Stimulated activated CD4-positive, alpha-beta T cell treated with anti-CD3 and anti-CD28 coated beads, Interleukin-2, amount 100 ng/mL, for 24 hours (primary cell): ENCODE measurements at places on chromosomes 12 and 14.

- peak; percentile 88 for DNase-seq
These were observed at the start of gene SMARCD1 for GRCh38 chr12:50084775-50085614. Gene SMARCD1, plus strand, starts transcription at chr12:50085342. Its CDS starts 28 bp downstream, at chr12:50085370.

- DNase-seq, result no peak
These were observed 28.8 kb upstream of the INF2 start for GRCh38 chr14:104660597-104660996.

DNA sequence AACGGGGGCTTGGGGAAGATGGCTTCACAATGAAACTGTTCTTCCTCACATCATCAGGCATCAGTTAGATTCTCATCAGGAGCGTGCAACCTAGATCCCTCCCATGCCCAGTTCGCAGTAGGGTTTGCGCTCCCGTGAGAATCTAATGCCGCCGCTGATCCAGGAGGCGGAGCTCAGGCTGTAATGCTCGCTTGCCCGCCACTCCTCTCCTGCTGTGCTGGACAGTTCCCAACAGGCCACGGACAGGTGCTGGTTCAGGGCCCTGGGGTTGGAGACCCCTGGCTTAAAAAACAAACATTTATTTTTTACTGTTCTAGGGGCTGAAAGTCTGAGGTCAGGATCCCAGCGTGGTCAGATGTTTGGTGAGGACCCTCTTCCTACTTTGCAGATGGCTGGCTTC is 180.5 kb downstream of the FBXL14 start:
- no peak for DNase-seq

DNA sequence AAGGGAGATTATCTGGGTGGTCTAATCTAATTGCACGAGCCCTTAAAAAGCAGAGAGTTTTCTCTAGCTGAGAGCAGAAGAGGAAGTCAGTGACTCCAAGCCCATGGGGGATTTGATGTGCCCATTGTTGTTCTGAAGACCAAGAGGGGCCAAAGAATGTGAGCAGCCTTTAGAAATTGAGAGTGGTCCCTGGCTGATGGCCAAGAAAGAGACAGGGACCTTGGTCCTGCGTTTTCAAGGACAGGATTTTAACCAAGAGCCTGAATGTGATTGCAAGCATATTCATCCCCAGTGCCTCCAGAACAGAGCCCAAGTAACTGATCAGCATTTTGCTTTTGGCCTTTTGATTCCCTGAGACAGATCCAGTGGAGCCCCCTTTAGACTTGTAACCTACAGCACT is 1353.9 kb downstream of the AACS start:
- DNase-seq, result no peak

DNA sequence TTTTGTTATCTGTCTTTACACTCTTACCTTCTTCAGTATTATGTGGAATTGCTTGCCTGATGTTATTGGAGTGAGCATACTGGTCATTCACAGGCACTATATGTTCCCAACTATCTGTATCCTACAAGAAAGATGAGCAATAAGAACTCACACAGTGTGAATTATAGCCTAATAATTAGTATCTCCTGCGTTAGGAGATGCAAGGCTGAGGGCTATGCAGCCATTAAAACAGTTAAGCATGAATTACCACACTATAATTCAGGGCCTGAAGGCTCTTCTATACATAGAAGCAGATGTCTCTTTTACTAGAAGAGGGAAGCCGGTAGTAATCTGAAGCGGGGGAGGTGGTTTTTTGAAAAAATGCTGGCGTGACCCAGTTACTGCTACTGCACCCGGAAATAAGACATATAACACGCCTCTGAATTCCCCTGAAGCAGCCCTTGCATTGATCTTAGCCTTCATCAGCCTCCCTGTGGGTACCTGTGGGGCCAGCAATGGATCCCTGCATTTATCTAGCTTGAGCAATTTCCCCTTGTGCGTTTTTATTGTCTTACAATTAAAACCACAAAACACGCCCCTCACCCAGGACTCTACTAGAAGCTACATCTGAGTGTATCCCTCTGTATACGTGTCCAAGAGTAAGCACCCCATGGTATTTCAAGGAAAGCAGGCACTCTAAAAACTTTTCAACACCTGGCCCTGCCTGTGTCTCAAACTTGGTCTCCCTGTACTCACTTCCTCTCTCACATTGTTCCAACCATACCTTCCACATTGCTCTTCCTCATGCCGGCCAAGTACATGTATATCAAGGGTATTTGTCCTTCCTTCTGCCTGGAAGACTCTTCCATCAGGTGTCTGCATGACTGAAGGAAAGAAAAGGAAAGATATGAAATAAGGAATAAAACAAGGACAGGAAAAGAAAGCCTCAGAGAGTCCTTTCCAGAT is 210.9 kb upstream of the ARID2 start:
- peak; percentile 19 for DNase-seq

GRCh38 chr14:22478670-22479069 is 110.4 kb downstream of the DAD1 start:
- no peak for DNase-seq

GRCh38 chr12:75571204-75571603 is 59.8 kb upstream of the KRR1 start:
- DNase-seq, result no peak

DNA sequence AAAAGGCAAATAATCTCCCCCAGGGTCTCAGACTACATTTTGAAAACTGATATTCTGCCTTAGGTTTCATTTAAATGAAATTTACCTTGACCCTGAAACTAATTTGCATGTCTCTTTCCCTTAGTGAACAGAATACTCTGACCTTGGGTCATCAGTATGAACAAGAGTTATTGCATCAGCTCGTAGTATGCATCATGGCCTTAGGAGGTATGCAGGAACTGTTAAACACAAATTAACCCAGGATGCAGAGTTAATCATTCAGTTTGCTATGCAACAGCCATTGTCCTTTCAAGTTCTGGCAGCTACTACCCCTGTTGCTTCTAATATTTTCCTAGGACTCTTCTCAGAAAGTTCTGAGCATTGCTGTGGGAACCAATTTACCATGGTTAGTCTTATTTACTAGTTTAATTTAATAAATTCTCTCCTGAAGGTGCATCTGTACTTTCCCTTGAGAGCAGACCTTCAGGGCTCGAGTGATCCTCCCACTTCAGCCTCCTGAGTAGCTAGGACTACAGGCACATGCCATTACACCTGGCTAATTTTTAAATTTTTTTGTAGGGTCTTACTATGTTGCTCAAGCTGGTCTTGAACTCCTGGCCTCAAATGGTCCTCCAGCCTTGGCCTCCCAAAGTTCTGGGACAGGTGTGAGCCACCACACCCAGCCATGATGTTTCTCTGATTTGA is 126.7 kb downstream of the TTC6 start:
- no peak for DNase-seq

DNA sequence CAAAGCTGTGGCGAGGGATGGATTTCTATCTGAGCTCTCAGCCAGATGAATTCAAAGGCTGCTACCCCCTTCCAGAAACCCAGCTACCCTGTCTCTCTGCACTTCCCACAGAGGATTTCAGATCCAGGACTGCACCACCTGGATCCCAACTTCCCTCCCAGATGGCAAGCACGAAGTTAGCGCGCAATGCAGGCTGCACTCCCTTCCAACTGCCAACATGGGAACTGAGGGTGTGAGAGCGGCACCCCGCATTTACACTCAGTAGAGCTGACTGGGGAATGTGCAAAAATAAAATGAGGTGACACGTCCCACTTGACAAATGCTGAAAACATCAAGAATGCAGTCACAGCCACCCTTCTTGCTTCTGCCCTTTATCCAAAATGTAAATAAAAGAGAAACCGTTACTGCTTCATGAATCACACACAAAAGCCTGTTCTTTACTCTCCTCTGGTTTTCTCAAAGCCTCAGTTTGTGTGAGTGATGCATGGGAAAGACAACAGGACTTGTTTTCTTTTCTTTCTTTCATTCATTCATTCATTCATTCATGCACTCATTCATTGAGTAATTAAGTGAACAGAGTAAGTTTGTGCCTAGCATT is 85.7 kb downstream of the ITPK1 start:
- DNase-seq, result no peak

DNA sequence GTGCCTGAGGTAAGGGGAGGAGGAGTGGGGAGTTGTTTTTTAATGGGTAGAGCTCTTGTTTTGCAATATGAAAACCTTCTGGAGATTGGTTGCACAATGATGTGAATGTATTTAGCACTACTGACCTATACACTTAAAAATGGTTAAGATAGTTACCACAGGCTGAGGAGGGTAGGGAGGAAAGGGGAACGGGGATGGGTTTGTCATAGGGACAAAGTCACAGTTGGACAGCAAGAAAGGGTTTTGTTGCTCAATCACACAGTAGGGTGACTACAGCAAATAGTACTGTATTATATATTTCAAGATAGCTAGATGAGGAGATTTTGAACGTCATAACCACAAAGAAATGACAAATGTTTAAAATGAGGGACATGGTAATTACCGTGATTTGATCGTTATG is 1562.4 kb downstream of the AACS start:
- DNase-seq, result no peak

DNA sequence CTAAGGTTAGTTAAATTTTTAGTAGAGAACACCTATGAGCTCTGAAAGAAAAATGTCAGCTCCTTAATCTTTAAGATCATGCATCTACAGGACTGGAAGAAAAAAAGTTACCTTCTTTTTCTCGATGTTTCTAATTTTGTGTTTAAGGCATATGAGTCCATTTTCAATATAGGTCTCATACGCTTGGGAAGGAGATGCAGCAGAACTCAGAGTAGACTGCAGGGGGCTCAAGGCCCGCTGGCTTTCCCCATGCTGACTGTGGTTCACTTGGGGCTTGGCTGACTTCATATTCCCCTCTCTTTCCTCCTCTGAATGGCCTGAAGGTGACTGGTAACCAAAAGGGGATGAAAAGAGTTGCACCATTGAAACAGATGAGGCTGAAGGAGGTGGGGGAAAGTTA is 1.5 kb downstream of the CAPRIN2 start:
- DNase-seq, result peak; percentile 14

DNA sequence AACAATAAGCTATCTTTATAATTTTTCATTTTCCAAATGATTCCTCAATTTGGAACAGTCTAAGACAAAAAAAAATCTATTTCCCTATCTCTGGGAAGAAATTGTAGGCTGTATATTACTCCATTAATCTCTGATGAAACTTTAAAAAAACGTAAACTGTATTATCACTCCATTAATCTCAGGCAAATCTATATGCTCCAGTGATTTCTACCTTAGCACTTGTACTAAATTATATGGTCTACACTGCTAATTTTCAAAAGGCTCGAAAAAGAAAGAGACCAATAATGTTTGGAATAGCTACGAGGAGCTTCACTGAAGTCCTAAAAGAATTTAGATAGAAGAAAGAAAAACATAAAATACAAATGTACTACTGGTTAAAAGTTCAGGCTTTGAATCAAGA is 19.7 kb downstream of the MED13L start:
- DNase-seq, result no peak

DNA sequence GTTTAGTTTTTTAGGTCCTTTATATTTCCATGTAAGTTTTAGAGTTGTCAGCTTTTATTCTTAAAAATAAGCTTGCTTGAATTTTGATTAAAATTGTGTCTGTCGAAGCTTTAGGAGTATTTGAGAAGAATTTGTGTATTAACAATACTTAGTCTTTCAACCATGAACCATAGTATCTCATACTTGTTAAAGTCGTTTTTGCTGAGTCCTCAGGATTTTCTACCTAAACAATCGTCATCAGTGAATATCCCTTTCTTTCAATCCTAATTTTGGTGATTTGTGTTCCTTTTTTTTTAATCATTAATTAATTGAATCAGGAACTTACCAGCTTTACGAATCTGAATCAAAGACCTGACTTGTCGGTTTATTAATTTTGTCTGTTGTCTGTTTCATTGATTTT is 18.2 kb downstream of the CAND1 start:
- DNase-seq, result no peak

GRCh38 chr12:57726884-57727757 is 11.4 kb downstream of the AGAP2 start:
- no peak for DNase-seq

DNA sequence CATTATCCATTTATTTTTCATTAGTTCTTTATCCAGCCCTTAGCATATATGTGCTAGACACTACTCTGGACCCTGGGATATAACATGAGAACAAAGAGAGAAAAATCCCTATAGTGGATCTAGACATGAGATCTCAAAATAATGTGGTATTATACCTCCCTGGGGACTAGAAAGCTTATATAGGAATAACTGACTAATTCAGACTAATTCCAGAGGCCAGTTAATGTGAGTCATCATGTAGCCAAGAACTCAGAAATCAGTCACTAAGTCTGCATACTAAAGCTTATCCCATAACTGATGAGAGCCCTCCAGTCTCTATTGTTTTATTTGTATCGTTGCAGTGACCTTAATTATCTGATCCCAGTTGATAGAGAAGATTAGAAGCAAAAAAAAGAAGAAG is 267.1 kb upstream of the RGS6 start:
- DNase-seq, result no peak

DNA sequence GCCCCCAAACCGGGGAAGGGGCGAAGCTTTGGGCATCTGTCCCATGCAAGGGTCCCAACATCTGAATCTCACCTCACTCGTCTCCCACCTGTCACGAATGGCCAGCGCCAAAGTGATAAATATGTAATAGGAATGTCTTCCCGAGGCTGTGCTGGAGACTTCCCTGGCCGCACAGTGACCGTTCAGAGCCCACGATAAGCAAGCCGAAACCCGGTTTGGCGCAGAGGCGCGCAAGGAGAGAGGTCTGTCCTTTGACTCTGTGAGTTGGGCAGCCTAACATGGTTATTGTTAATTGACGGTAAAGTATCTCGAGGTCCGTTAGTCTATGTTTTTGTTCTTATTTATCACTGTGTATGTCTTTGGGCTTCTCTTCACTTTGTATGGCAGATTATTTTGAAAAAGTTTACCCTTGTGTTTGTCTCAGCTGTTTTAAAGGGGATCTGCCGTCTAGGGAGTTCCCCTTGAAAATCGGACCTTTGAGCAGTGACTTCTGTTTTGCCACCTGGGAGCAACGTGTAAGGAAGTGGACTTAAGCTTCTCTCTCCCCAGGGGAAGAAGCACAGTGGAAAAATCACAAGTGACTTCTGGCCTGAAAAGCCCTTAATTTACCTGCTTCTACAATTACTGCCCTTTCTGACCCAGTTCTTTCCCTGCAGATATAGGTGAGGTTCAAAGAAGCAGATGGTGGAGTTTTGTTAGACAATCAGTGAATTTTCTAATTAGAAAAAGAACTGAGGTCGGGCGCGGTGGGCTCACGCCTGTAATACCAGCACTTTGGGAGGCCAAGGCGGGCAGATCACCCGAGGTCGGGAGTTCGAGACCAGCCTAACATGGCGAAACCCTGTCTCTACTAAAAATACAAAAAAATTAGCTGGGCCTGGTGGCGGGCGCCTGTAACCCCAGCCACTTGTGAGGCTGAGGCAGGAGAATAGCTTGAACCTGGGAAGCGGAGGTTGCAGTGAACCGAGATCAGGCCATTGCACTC is 1.1 kb upstream of the TM9SF1 start:
- DNase-seq, result no peak
